ENCODE measurements at places on chromosomes 12 and 14. TPM values are rescaled to one million over a fixed set of nuclear protein-coding genes. Genes with fewer than 3 reads are reported as not detected.

Gene AICDA
- polyA plus RNA-seq = not detected

Gene PTHLH
- polyA plus RNA-seq = 3.1 TPM

Gene RERGL
- not detected for polyA plus RNA-seq

Gene MORN3
- polyA plus RNA-seq = 1.3 TPM

Gene TGFB3
- 23.1 TPM for polyA plus RNA-seq

Gene TMTC1
- 6.8 TPM for polyA plus RNA-seq

Gene FZD10
- polyA plus RNA-seq = 0.35 TPM

Gene TDRD9
- polyA plus RNA-seq = 2.3 TPM

Gene GDF3
- polyA plus RNA-seq = not detected

Gene TMEM63C
- polyA plus RNA-seq = 9.7 TPM

Gene NELL2
- 6.5 TPM for polyA plus RNA-seq

Gene IGF1
- polyA plus RNA-seq = 12.0 TPM

Gene AMDHD1
- polyA plus RNA-seq = 3.0 TPM

Gene RXYLT1
- 17.1 TPM for polyA plus RNA-seq

Gene SYT10
- polyA plus RNA-seq = 1.7 TPM

Gene TAMALIN
- polyA plus RNA-seq = 9.9 TPM

Gene DCP1B
- polyA plus RNA-seq = 16.7 TPM

Gene GPR135
- polyA plus RNA-seq = 0.86 TPM

Gene EFS
- polyA plus RNA-seq = 21.5 TPM

Gene OSGEP
- 41.3 TPM for polyA plus RNA-seq

Gene SART3
- 20.0 TPM for polyA plus RNA-seq

Gene TSPAN8
- 312 TPM for polyA plus RNA-seq

Gene TEP1
- 10.7 TPM for polyA plus RNA-seq

Gene OASL
- 0.47 TPM for polyA plus RNA-seq

Gene GLI1
- polyA plus RNA-seq = 6.0 TPM

Gene ASPG
- 14.7 TPM for polyA plus RNA-seq

Gene SPIC
- not detected for polyA plus RNA-seq

Gene PLEKHG7
- polyA plus RNA-seq = 0.94 TPM

Gene FAM90A1
- 0.09 TPM for polyA plus RNA-seq

Gene ARHGAP9
- 3.6 TPM for polyA plus RNA-seq

Gene HELB
- 1.5 TPM for polyA plus RNA-seq

Gene CD27
- polyA plus RNA-seq = 0.15 TPM

Gene CCDC177
- not detected for polyA plus RNA-seq

Gene CACNA2D4
- 2.1 TPM for polyA plus RNA-seq

Gene TMEM132D
- 2.0 TPM for polyA plus RNA-seq

Gene DCN
- polyA plus RNA-seq = 2,576 TPM

Gene KERA
- polyA plus RNA-seq = 0.97 TPM

Gene LRP1
- 47.8 TPM for polyA plus RNA-seq

Gene LRP1-AS
- polyA plus RNA-seq = 0.59 TPM

Gene YLPM1
- 20.2 TPM for polyA plus RNA-seq

Gene GAS2L3
- polyA plus RNA-seq = 1.8 TPM

Gene GALNT8
- polyA plus RNA-seq = 1.3 TPM

Gene SLC8A3
- 0.42 TPM for polyA plus RNA-seq

Gene ZC3H10
- 5.7 TPM for polyA plus RNA-seq

Gene PFDN5
- polyA plus RNA-seq = 415 TPM

Gene PLEK2
- polyA plus RNA-seq = 14.6 TPM

Gene SDR9C7
- polyA plus RNA-seq = not detected
